K562 (cell line): ENCODE measurements at places on chromosomes 5 and 9. TPM values are rescaled to one million over a fixed set of nuclear protein-coding genes. Genes with fewer than 3 reads are reported as not detected.

OR1Q1 gene
- total RNA-seq, result not detected in 2 replicates

LSM11 gene
- total RNA-seq, result 6.2 and 6.7 TPM in 2 replicates

CNTFR gene
- total RNA-seq, result not detected in 2 replicates

SCGB3A2 gene
- 0.35 TPM in 1 of 2 replicates, not detected in the other for total RNA-seq

MAMDC2 gene
- total RNA-seq, result not detected in 2 replicates

F12 gene
- 18.3 and 22.6 TPM in 2 replicates for total RNA-seq

CRHBP gene
- total RNA-seq, result not detected in 2 replicates

DNA sequence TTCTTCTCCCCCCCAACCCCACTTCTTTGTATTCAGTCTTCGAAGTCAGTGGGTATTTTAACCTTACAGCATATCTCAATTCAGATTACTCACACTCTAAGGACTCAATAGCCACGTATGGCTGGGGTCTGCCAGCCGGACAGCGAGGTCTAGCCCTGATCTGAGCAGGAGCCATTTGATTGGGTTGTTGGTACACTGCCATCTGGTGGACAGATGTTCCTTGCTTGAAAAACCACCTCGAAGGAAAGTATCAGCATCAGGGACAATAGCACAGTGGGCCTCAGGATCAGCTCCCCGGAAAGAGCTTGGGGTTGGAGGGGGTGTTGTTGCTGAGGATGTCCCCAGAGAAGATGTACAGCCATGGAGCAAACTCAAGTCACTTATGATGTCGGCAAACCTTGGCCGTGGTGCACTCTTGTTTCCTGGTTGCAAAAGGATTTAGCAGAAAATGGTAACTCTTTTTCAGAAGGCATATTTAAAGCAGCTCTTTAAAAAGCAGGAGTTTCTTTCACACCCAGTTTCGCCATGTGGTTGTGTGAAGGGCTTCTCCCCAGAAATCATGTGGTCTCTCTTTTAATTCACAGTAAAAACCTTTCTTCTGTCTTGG is 31.7 kb upstream of the KCNMB1 start:
- peak; percentile 70 for DNase-seq

DNA sequence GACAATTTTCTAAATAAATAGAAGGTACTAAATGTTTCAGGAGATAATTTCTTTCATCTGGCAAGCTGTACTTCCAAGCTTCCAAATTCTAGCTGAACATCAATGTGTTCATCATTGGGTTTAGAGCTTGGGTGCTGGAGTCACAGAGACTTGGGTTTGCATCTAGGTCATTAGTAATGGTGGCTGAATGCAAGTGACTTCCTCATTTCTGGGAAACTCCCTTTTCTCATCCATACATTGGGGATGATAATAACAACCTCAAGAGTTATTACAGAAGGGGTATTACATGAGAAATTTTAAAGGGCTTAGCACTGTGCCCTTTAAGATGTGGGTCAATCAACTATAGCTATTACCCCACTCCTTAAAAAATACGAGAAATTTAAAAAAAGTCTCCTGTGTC is 41.1 kb upstream of the KLF4 start:
- DNase-seq, result no peak

DNA sequence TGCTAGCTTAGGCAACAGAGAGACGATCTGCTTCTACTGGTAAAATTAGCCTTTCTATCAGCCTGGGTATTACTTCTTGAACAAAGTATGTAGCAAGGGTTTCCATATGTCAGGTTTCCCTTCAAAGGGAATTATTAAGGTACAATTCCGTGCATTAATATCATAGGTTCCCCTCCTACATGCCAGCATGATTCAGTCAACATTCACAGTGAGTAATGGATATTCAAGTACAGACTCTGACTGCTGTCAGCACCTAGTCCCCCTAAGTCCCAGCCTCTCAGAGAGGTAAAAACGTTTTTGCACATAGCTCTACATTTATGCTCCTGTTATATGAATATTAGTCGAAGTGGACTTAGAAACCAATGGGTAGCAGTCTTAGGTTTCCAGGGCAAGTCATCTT is 322.4 kb upstream of the CCNG1 start:
- no peak for DNase-seq

DNA sequence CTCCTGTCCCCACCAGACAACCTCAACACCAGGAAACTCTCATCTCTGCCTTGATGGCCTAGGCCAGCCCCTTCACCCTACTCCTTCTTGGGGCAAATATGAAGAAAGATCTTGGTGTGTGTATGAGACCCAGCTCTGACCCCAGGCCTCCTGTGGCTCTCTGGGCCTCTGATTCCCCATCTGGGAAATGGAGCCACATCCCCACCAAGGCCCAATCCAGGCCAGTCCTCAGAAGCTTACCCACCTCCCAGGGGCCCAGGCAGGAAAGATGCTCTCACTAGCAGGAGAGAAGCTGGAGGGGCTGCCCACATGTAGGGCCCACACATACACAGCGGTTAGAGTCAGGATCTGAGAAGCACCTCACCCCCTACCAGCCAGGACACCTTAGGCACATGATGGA is 38.9 kb downstream of the BICD2 start:
- no peak for DNase-seq

DNA sequence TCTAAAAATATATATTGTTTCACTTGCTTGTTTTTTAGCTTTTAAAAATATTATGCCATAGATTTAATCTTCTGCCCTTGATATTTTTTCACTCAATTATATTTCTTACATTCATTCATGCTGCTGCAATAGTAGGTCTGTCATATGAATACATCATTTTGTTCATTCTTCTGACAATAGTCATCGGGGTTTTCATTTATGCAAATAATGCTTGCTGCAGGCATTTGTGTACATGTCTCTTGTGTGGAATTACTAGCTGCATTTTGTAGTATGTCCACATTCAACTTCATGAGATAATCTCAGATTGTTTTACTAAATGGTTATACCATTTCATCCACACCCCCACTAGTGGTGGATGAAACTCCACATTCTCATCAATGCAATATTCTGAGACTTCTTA is 5.3 kb upstream of the PLPP1 start:
- no peak for DNase-seq

DNA sequence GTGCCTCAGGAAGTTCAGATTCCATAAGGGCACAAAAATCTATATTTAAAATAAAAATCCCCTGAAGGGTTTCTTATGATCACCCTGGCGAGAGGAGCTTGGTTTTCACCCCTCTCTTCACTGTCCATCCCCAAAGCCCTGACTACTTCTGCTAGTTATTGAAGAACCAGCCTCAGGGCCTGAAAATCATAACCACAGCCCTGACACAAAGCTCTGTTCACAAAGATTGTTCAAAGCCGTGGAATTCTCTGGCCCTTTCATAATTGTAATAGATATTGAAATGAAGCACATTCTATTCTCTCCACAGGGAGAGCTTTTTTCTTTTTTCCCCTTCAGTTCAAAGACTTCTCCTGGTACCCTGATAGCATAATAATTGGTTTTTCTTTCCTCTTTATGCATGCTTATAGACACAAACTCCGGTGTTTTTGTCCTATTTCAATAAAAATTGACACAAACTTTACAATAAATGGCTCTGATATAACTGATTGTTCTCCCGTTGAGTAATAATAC is 343.8 kb downstream of the CAAP1 start:
- no peak for DNase-seq

- no peak for DNase-seq
These were observed 1.2 kb upstream of the PHAX start for GRCh38 chr5:126599499-126599898.

GRCh38 chr9:31823365-31823764 is 561.1 kb upstream of the ACO1 start:
- DNase-seq, result no peak

- DNase-seq, result no peak
These were observed 77.4 kb downstream of the KCNIP1 start for GRCh38 chr5:170581211-170581610.

- DNase-seq, result peak; percentile 10
These were observed 806 bp upstream of the CDC42SE2 start for GRCh38 chr5:131262953-131263541.

- DNase-seq, result no peak
These were observed 28.8 kb downstream of the RAB14 start for GRCh38 chr9:121172726-121173487.

DNA sequence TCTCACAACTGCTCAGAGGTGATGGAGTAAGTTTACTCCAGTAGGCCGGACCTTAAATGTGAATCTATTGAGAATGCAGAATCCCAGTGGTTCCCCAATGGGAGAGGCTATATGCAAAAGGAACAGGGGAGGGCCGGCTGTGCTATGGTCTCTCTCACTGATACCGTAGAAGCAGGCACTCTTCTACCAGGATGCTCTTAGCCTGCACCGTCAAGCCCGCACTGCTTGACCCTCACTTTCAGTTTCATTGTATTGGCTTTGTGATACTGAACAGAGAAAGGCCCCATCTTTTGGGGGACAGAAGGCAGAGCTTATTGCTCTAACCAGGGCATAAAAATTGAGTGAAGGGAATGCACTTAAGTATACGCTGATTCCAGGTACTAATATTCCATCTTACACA is 615.0 kb upstream of the RGMB start:
- no peak for DNase-seq

DNA sequence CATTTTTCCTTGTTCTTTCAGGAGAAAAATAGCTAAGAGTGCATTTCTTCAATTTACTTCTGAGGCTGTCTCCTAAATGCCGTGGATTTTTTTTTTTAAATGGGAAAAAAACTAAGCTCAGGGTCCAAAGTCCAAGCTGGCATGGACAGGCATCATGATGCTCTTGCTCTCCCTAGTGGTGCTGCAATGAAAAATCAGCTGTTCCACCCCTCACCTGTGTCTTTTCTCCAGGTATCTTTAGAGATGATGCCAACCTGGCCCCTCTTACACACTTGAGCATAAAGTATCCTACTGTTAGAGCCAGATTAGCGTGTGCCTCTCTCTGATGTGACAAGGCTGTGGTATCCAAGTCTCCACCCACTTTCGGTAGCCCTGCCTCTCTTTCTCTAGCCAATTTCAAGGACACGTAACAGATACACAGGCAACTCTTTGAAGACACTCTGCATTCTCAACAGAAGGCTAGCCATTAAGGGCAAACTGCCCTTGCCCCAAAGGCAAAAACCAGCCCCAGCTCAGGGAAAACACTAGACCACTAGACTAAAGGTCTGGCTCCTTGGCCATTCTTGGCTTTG is 208.8 kb downstream of the SAXO1 start:
- DNase-seq, result no peak

DNA sequence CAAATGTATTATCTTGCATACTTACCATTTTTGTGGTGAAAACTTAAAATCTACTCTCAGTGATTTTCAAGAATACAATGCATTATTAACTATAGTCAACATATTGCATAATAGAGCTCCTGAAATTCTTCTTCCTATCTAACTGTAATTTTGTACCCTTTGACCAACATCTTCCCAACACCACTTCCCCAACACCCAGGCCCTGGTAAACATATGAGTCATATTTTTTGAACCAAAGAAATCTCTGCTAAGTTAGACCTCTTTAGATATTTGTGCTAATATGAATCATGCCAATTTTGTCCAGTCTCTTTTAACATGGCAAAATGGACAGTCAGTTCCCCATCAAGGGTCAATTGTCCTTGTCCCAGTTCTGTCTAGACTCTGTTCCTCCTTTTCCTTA is 18.5 kb upstream of the RGS7BP start:
- DNase-seq, result no peak

DNA sequence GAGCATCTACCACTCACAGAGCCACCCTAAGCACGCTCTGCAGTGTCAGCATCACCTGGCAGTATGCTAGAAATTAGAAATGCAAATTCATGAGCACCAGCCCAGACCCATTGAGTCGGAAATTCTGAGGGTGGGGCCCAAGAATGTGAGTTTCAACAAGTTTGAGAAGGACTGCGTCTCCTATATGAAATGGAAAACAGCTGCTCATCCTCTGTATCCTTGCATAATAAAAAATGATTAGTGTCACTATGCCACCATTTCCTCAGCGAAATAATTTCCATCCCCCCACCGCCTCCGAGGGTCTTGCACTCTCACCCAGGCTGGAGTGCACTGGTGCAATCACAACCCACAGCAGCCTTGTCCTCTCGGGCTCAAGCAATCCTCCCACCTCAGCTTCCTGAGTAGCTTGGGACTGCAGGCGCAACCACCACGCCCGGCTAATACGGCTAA is 1.3 kb upstream of the IQGAP2 start:
- no peak for DNase-seq
